ENCODE measurements at places on chromosomes 7 and 10.

GRCh38 chr7:128963327-128963757 lies 25.6 kb downstream of the IRF5 start:
- DNase-seq: peak; percentile 88

- DNase-seq: no peak
Measured at GRCh38 chr7:42127232-42127622, 109.8 kb downstream of the GLI3 start.

- DNase-seq: no peak
Measured at GRCh38 chr7:41336455-41336952, 366.4 kb downstream of the INHBA start.

DNA sequence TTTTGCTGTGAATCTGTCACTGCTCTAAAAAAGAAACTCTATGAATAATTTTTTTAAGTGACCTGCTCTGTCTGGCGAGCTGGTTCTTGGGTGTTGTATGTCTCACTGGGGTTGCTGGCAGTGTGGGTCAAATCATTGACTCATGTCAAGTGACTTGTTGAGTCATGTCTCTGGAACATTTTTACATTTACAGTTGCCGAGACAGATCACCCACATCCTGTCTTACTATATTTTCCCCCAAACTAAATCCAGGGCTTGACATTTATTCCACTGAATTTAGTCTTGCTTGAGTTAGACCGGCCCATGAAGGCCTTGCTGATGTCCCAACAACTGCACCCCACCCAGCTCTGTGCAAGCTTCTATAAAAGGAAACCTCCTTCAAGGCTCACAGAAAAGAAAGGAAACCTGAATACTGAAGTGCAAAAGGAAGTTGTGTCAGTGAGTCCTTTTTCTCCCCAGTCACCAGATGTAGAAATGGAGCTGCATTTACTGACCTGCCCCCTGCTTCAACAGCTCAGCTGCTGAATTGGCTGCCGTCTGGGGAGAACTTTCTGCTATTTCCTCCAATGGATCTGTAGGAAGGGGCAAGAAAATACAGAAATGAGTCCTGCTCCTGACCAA lies 290.3 kb downstream of the TNS3 start:
- peak; percentile 95 for DNase-seq

GRCh38 chr7:85509476-85509875 lies 322.6 kb upstream of the SEMA3D start:
- DNase-seq: no peak
